ENCODE measurements at places on chromosomes 1 and 21.

DNA sequence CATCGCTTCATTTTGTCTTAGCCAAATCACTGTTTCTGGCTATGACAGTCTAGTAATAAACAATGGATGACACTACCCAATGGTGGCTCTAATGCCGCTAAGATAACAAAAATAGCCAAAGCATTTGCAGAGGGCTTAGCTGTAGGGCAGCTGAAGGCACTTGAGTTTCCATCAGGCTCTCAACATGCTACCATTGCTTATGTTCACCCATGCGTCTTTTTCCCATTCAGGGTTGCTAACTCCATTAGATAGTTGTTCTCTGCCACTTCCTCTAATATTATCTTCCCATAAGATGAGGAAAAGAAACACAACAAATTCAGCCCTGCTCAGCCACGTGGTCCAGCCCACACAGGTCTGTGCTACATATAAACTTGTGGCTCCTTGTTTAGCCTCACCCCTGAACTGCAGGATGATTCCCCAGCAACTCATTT lies 159.6 kb downstream of the TOMM20 start:
- peak; percentile 44 for DNase-seq

GRCh38 chr1:79373481-79374125 lies 367.1 kb upstream of the ADGRL4 start:
- DNase-seq: peak; percentile 49

- no peak for DNase-seq
These were observed 46.2 kb upstream of the SLC44A3 start for GRCh38 chr1:94773931-94774422.

GRCh38 chr1:185156288-185156853 lies 382 bp downstream of the TRMT1L start:
- no peak for DNase-seq

- no peak for DNase-seq
These were observed 160.3 kb downstream of the CACNA1E start for GRCh38 chr1:181643631-181644030.

GRCh38 chr21:43268086-43268803 lies 99.4 kb downstream of the CRYAA start:
- no peak for DNase-seq

GRCh38 chr1:9069326-9070100 lies at the start of gene SLC2A5:
SLC2A5 (minus strand) TSS chr1:9069635; CDS start chr1:9069536, 99 bp downstream.
- DNase-seq: no peak

GRCh38 chr1:184859381-184860105 lies 104.9 kb upstream of the EDEM3 start:
- DNase-seq: no peak

GRCh38 chr1:40877698-40878097 lies 15.5 kb upstream of the CITED4 start:
- no peak for DNase-seq
